ENCODE measurements at places on chromosomes 5 and 9.

DNA sequence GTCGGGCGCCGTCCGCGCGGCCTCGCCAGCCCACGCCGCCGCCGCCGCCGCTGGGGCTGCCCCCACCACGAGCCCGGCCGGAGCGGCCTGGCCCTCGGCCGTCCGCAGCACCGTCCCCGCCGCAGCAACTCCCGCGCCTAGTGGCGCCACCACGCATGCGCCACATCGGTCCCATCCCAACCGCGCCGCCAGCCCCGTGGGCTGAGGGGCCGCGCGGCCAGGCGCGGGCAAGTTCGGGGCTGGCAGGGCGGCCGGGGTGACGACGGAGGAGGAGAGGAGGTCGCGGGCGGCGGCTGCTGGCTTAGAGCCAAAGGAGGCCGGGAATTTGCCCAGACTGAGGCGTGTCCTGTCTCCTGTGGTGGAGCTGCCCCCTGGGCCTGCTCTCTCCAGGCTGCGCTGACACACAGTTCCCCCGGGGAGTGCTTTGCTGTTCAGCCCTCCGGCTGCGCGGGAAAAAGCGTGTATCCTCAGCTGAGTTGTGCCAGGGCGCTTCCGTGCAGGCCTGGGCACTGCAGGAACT, at the start of gene TUSC1:
Gene TUSC1 (minus strand): TSS at position 298 of the 520 bp plus-strand sequence. CDS start 132 bp downstream, at position 166.
- peak; percentile 20 for DNase-seq

DNA sequence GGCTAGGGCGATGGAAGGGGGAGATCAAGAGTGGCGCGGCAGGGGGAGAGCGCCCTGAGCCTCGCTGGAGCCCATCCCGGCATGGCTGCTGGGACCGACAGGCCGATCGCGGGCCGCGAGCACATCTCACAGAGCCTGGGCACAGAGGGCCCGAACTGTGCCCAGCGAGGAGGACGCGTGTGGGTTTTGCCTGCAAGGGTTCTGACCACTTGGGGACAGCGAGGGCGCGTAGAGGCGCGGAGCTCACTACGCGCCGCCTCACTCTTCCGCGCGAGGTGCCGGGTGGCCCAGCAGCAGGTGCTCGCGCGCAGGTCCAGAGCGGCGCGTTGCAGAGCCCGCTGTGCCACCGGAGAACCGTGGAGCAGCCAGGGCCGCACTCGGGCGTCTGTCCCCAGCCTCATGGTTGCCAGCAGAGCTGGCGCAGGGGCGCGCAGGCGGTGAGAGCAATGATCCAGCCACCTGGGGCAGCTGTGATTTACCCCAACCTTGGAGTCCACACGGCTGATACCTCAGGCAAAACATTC, 16.3 kb upstream of the PITX1 start:
- no peak for DNase-seq

DNA sequence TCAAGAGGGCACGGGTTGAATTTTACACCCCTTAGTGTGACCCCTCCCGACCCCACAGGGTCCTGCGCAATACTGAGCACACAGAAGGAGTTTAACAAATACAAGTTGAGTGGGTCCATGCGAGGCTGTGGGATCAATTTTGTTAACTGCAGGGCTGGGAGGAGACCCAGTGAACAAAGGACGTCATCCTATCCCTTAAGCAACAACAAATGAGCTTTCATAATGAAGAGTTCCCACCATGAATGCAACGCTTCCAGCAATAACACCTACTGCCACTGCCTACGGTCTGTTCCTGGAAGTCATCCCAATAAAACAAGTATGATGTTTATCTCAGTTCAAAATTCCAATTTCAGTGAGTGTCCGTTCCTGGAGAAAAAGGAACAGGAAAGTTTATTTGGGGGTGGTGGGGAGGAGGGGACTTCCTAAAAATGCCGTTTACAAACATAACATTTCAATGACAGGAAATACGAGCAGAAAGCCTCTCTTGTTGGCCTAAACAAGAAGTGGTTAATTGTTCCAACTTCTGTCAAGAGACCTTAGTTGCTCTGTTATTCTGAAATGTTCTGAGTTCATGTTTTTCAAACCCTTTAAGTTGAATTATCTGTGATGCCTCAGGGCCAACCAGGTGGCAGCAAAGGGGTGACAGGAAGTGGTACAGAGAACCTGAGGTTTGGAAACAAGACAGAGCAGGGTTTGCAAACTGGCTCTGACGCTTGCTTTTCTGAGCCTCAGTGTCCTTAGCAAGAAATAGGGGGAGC, 65.8 kb upstream of the PLPP6 start:
- DNase-seq: peak; percentile 80

GRCh38 chr5:31707329-31707728, 68.4 kb downstream of the PDZD2 start:
- no peak for DNase-seq

DNA sequence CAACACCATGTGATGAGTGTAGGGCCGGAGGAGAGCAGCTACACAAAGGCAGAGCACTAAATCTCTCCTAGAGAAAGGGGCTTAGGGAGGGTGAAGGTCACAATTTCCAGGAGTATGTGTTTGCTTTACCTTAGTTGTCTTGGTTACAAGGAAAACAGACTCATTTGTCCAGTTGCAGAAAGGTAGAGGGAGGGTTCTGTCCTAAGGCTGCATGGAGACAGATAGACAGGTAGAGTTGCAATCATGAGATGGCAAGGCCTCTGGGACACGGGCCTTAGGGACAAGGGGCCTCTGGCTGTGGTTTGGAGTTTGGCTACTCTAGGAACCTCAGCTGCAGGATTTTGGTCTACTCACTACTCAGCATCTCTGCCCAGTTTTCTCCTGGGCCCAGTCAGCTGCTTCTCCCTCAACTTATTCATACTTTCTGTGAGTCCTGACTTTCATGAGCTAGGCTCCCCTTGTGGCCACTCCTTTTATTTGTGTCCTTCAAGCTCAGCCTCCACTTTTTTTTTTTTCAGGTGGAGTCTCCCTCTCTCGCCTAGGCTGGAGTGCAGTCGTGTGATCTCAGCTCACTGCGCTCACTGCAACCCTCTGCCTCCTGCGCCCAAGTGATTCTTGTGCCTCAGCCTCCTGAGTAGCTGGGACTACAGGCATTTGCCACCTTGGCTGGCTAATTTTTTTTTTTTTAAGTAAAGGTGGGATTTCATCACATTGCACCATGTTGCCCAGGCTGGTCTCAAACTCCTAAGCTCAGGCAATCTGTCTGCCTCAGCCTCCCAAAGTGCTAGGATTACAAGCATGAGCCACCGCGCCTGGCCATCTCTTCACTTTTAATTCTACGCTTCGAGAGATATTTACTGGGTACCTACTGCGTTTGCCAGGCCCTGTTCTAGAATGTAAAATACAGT, 76.6 kb downstream of the PTPDC1 start:
- no peak for DNase-seq

- no peak for DNase-seq
Measured at GRCh38 chr9:25205285-25205684, 473.0 kb downstream of the TUSC1 start.

- peak; percentile 58 for DNase-seq
Measured at GRCh38 chr5:141524604-141525597, 36.0 kb downstream of the PCDHGC5 start.

- DNase-seq: no peak
Measured at GRCh38 chr9:18489861-18490260, 15.9 kb downstream of the ADAMTSL1 start.

GRCh38 chr9:92393686-92394085, 10.7 kb downstream of the OGN start:
- no peak for DNase-seq

DNA sequence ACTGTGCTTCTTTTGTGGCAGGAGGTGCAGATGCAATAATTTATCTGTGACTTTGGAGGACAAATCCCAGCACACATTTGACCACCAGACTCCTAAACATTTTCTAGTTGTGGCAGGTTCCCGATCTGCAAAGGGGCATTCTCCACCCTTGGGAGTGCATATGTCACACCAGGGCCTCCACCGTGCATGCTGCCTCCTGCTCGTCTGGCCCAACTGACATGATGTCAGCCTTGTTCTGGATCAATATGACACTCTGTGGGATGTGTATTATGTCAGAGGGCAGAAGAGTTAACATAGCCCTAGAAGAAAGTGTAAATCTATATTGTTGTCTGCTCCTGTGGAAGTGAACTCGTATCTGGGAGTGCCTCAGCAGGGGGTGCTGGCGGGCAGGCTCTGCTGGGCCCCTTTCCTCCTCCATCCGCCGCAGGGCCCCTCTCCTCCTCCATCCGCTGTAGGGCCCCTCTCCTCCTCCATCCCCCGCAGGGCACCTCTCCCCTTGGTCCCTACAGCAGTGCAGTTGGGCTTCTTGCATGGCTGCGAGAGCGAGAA, 97.7 kb upstream of the PPP1R26 start:
- no peak for DNase-seq

- no peak for DNase-seq
Measured at GRCh38 chr5:134450374-134450773, 38.7 kb upstream of the CDKN2AIPNL start.

DNA sequence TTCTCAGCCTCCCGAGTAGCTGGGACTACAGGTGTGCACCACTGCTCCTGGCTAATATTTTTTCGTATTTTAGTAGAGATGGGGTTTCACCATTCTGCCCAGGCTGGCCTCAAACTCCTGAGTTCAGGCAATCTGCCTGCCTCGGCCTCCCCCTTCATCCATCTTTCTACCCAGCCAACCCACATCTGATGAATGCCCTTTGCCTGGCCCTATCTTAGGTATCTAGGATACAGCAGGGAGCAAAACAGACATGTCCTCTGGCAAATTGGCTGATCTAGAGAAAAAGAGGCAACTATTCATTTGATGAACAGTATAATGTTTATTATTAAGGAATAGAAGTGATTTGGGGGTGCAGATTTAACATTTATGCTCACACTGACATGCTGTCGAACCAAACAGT, 123.0 kb downstream of the TRIO start:
- no peak for DNase-seq

- peak; percentile 84 for DNase-seq
Measured at GRCh38 chr9:132411091-132411508, 1.1 kb downstream of the CFAP77 start.

DNA sequence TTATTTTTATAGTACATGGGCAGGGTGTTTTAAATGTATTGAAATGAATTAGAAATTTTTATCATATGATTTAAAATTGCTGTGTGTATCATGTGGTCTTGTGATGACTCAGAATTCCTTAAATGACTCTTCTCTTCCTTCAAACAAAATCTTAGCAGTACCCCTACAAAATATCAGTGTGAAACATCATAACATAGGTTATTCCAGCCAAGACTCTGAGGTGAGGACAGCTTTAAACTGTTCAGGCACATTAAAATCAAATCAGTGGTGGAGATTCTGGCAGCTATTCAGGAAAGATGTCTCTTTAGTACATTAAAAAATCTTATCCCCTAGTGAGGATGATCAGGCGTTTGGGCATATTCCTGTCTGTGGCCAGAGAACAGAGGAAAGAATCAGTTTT, 174.0 kb downstream of the MAN2A1 start:
- DNase-seq: no peak

DNA sequence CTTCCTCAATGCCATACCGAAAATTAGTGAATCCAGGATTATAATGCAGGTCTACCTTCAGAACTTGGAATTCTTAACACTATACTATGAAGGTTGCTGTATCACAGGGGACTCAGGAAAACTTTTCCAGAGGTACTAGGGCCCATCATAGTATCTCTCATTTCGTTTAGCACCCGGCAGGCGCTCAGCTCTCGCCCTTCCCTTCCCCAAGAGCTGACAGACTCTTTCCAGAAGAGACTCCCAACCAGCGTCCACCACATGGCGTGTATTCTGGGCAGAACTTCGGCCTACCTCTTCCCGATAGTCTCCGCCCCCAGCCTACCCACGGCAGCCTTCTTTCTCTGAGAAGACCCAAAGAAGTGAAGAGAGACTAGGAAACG, 271 bp downstream of the NOL8 start:
- DNase-seq: no peak

DNA sequence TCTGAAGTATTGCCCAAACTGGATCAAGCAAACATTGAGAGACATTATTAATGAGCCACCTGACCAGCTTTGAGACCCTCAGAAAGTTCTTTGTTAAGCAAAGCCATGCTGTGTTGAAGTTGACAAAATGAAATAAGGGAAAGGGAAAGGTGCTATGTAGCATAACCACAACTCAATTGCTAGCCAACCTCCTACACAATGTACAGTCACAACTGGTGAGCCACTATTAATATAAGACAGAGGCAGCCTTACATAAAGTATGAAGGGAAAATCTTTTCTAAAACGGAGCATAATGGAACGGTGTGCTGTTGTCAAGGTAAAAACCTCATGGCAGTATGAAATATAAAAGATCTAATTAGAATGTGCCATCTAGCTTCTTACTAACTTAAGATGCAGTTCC, 375.8 kb upstream of the ST8SIA4 start:
- DNase-seq: no peak

GRCh38 chr5:4980201-4980600, 159.9 kb upstream of the ADAMTS16 start:
- no peak for DNase-seq
